ENCODE measurements at places on chromosomes 1 and 21. TPM values are rescaled to one million over a fixed set of nuclear protein-coding genes. Genes with fewer than 3 reads are reported as not detected.

- no peak for DNase-seq
Observed at GRCh38 chr1:232962761-232963745, 12.6 kb downstream of the NTPCR start.

RIIAD1 gene
- not detected for total RNA-seq

LRRC40 gene
- total RNA-seq = 16.0 TPM

DNA sequence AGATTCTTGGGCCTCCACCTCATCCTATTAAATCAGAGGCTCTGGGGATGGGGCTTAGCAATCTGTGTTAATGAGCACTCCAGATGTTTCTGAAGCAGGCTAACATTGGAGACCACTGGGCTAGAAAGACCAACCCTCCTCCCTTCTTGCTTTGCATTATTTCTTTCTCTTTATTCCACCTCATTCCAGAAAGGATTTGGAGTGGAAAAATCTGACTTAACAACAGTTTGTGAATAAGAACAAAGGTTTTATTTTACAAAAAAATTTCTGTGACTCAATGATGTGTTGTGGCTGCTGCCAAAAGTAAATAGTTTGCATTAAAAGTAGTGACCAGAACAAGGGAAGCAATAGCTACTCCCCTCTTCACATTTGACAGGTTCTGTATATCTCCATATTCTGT, 79.4 kb downstream of the TGFB2 start:
- DNase-seq = no peak

- DNase-seq = no peak
Observed at GRCh38 chr21:25898671-25899070, 163.9 kb downstream of the GABPA start.

DNA sequence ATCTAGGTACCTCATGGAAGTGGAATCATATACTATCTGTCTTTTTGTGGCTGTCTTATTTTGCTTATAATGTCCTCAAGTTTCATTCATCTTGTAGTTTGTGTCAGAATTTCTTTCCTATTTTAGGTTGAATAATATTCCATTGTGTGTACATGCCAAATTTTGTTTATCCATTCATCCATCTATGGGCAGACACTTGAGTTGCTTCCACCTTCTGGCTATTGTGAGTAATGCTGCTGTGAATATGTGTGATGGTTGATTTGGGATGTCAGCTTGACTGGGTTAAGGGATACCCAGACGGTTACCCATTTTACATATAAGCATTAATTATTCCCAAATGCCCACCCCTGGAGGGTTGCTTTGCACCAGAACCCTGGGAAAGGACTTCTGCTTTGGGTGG, 477.5 kb downstream of the PTPRU start:
- no peak for DNase-seq

DNA sequence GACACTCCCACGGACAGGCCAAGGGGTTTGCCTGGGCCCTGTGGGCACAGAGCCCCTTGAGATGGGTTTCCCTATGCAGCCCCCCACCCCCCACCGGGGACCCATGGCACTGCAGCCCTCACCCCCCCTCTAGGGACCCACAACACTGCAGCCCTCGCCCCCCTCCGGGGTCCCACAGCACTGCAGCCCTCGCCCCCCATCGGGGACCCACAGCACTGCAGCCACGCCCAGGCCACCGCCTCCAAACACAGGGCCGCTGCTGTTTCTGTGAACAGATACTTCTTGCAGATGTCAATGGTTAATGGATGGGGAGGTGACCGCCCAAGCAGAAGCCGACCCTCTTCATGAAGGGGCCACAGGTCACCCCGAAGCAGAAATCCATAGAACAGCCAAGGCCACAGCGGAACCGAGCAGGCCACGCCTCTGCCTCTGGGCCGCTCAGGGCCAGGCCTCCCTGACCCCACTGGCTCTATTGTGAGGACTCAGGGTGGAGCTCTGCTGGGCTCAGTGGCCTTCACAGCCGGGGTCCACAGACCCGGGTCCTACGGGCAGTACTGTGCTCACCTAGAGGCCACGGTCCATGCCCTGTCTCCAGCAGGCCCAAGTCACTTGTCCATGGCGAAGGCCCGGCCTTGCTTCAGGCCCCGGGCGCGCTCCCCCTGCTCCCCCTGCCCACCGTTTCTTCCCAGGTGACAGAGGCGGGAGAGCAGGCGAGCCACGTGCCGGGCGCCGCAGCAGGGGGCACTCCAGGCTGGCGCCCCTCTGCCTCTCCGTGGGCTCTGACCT, 4.1 kb upstream of the POFUT2 start:
- DNase-seq = no peak

DNA sequence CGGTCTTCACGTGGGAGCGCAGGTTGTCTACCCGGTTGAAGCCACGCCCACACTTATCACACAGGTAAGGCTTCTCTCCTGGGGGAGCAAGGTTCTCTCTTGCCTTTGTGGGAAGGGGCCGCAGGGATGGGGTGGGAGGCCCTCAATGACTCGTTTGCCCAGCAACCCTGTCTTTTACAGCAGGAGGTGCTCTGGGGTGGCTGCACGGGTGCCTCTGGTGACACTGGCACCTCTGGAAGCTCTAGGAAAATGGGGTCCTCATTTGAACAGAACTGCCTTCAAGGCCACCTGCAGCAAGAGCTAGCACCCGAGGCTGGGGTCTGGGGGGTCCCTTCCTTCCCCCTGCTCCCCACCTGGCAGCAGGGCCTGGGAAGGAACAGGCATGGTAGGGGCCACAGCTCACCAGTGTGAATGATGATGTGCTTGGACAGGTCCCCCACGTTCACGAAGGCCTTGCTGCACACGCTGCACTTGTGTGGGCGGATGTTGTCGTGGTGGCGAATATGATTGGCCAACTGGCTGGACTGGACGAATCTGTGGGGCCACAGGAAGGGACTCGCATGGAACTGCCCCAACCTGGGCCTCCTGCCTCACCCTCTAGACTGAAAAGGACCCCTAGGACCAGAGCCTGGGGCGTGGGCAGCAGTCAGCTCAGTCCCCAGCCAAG, 33.1 kb downstream of the ZBTB17 start:
- DNase-seq = no peak

All from Calu3 (cell line).